8988T (cell line): ENCODE measurements at places on chromosomes 2 and 18.

- DNase-seq, result no peak
These were observed 168.5 kb downstream of the DPP4 start for GRCh38 chr2:161905389-161906046.

GRCh38 chr2:24485197-24485596, 5.9 kb upstream of the NCOA1 start:
- DNase-seq, result no peak

- no peak for DNase-seq
These were observed 137.0 kb upstream of the FANCL start for GRCh38 chr2:58378152-58378551.

DNA sequence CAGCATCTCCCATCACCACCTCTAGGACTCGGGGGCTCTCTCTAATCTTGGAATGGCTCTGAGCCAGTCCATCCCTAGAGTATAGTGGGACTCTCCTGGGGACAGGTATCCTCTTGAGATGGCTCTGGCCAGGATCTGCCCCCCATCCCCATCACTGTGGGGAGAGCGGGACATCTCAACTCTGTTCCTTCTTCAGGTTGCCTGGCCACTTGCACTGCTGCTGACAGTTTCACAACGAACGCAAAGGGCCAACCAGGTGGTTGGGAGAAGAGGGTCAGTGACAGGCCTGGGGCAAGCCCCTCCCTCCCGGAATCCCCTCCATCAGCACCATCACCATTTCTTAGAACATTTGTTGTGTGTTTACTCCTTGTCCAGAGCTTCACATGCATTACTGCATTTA, 62.6 kb downstream of the CIB4 start:
- DNase-seq, result no peak

GRCh38 chr2:190431907-190432306, 23.8 kb downstream of the MFSD6 start:
- DNase-seq, result no peak

DNA sequence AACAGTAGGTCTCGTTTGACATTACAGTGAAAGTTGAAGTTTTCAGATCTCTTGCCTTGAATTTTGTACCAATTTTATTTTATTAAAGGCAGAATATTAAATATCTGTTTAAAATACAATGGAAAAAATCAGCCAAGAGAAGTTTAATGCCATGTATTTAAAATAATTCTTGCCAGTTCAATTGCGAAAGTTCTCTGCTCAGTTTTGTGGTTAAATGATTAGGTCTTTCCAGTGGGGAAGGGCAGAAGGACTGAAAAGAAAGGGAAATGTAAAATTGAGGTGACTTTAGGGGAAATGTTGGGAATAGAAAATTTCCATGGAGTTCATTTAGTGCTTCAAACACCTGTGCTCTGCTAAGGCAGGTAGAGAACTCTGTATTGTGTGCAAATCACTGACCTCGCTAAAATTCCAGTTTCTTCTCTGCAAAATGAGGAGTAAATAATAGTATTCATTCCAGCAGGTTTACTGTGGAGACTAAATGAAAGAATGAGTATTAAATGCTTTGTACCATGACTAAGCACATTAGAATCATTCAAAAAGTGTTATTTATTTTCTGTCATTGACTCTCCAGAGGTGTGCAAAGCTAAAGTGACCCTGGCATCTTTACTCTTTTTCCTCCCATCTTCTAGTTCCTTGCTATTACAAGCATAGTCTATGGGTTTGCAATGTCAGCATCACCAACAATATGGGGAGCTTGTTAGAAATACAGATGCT, 74.4 kb downstream of the KIAA1328 start:
- no peak for DNase-seq

- no peak for DNase-seq
These were observed 2.0 kb downstream of the MRPL30 start for GRCh38 chr2:99183025-99183424.

DNA sequence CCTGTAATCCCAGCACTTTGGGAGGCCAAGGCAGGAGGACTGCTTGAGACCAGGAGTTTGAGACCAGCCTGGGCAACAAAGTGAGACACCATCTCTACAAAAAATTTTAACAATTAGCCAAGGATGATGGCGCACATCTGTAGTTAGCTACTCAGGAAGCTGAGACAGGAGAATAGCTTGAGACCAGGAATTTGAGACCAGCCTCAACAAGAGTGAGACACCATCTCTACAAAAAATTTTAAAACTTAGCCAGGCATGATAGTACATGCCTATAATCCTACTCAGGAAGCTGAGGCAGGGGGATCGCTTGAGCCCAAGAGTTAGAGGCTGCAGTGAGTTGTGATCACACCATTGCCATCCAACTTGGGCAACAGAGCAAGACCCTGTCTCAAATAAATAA, 7.0 kb downstream of the MEMO1 start:
- no peak for DNase-seq

- no peak for DNase-seq
These were observed 9.0 kb upstream of the MATN3 start for GRCh38 chr2:20021405-20022009.

DNA sequence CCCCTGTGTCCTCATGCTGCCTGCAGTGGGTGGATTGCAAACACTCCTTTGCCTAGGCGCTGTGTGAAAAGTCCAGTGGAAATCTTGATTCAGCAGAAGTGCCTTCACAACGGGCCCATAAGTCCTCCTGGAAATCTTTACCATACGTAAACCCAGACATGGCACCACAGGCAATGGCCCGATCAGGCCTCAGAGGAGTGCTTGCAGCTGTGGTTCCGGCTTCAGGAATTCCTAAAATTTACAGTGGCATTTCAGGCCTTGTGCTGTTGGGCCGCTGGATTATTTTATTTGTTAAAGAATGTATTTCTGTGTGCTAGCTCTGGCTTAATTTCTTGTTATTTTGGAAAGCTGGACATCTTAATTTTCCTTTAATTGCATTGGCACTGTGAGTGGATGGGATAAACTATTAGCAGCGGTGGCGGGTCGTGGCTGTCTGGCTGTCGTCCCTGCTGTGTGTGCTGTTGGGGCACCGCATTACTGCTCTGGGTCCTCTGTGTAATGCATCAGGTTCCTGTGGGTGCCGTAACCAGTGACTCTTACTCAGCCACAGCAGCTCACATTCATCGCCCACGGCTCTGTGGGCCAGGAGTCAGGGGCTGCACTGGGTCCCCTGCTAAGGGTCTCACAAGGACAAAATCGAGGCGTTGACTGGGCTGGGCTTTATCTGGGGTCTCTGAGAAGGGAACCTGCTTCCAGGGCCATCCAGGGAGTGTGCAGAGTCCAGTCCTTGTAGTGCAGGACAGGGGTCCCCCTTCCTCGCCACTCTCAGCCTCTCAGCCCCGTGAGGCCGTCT, 73.1 kb downstream of the RTP5 start:
- DNase-seq, result no peak

DNA sequence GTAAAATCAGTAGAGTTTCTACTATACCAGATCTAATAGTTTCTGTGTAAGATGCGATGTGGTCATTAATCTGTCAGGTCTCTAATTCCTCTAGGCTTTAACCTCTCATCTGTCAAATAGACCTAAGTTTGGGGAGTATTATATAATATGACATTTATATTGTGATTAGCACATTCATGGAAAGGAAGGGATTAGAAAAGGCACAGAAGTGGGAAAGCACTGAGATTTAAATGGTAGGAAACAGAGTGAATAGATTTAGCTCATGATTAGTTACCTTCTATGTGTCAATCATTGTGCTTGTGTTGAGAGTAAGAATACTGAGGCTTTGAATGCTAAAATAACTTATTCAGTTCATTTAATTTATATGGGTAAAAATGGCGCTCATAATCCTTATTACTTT, 118.0 kb downstream of the LRP1B start:
- DNase-seq, result no peak

DNA sequence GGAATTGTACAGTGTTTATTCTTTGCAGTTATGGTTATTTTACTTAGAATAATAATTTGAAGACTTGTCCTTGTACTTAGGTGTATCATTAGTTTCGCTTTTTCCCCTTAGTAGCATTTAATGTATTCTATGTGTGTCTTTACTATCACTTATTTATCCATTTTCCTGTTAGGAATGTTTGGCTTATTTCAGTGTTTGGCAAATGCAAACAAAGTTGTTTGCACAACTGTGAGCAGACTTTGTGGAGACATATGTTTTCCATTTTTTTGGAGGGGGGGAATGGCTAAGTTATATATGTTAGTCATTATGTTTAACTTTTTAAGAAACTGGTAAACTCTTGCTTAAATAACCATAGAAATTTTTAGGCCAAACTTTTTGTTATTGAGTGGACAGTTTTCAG, 447.7 kb downstream of the SOX11 start:
- no peak for DNase-seq

- no peak for DNase-seq
These were observed 15.5 kb downstream of the PNO1 start for GRCh38 chr2:68172990-68173700.

DNA sequence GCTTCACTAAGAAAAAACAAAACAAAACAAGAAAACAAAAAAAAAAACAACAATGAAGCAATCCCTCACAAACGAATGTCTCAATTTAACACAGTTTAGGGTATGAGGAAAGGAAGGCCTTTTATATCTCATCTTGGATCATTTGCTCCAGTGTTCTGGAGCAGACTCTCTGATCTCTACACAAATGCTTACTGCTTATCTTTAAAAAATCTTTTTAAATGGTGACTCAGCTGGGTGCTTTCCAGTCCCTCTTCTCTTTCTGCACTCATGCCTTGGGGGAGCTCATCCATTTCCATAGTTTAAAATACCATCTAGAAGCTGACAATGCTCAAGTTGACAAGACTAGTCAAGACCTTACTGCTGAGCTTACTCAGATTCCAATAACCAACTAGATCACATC, 56.2 kb downstream of the ETAA1 start:
- DNase-seq, result no peak

DNA sequence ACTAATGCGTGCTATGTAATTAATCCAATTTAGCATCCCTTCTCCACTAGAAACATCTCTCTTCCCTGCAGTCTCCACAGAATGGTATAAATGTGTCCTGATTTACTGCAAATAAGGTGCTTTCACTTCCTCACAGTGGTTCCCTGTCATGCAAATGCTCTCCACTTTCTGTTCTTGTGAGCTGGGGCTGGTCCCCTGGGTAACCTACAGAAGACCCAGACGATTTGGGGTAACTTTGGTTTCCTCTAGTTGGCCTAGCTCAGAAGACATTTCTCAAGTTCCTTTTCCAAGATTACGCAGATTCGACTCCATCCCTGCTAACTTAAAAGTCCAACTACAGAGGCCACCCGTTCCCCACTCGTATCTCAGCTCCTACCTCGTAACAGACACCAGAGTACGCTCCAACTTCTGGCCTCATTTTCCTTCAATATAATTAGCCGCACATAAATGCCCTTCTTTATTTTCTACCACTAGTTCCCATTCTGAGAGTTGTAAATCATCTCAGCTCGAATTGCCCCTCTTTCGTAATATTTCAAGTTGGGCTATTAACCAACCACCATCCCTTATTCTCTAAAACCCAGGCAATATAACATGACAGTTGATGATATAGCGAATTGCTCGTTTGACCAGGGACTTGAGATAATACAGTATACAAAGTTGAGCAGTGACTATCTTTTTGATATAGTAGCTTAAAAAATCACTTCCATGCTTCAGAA, 28.8 kb upstream of the NEDD4L start:
- DNase-seq, result no peak

GRCh38 chr2:269356-270030, 4.7 kb downstream of the ACP1 start:
- no peak for DNase-seq

GRCh38 chr2:150438654-150439053, 48.8 kb downstream of the RND3 start:
- DNase-seq, result no peak

- peak; percentile 98 for DNase-seq
These were observed at the start of gene LAMA3 for GRCh38 chr18:23689031-23689615. Gene LAMA3 (plus strand): TSS chr18:23689453. CDS start chr18:23689684, 231 bp downstream.

- no peak for DNase-seq
These were observed 497.4 kb downstream of the CMPK2 start for GRCh38 chr2:6368281-6368680.

- no peak for DNase-seq
These were observed 71.7 kb upstream of the CDH2 start for GRCh38 chr18:28248653-28249052.

DNA sequence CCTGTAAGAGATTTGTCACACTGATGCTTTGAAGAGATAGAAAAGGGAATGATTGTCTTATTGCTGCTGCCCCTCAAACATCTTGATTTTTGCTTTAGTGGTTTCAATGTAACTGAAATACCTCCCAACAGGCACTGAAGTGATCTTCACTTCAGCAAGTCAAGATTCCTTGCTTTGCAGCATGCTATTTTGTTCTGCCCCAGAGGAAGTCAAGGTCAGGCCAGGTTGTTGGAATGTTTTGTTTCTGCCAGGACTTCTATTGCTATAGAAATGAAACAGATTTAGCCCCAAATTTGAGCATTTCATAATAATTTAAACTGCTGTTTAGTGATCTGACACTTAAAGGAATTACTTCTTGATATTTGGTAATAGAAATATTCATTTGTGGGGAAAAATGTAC, 277.6 kb downstream of the ZNF804A start:
- DNase-seq, result no peak

GRCh38 chr2:236888794-236889780, 196.6 kb upstream of the COPS8 start:
- DNase-seq, result no peak

GRCh38 chr18:49524349-49524748, 37.3 kb upstream of the C18orf32 start:
- no peak for DNase-seq

DNA sequence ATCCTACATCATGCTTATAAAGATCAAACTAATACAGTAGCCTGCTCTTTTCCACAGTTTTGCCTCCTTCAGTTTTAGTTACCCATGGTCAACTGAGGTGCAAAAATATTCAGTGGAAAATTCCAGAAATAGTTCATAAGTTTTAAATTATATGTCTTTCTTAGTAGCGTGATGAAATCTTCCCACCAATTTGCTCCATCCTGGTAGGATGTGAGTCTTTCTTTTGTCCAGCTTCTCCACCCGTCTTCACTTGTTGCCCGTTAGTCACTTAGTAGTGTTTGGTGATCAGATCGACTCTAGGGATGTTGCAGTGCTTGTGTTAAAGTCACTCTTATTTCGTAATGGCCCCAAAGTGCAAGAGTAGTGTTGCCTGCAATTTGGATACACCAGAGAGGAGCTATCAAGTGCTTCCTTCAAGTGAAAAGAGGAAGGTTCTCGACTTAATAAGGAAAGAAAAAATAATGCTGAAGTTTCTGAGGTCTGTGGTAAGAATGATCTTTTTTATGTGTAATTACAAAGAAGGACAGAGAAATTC, 57.0 kb downstream of the CEP192 start:
- DNase-seq, result no peak

DNA sequence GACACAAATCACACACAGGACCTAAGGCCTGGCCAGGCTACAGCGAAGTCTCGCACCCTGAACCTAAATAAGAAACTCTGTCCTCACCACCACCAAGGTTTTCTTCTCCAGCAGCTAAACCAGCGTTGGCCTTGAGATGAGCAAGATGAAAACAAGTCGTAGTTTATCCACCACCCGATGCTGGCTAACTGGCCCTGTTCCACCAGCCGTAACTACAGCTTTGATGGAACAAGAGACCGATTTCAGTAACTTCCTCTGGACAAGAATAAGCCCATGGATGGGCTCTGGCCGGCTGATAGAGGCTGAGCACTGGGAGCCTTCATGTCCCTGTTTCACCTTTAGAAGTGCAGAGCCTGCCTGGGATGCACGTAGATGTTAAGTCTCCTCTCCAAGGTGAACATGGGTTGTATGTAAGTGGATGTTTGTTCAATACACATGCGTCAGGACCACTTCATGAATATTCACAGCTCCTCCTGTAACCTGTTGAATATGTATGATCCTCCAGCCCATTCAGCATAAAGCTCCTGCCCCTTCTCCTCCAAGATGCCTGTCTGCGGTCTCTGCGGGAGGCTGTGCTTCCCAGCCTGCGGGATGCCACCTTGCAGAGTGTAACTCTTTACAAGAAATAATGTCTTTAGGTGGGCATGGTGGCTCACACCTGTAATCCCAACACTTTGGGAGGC, 24.2 kb downstream of the ADI1 start:
- DNase-seq, result no peak
